ENCODE measurements at places on chromosomes 2 and 18.
A peak's percentile ranks its signal among the peaks of the same experiment; 100 is the strongest.

DNA sequence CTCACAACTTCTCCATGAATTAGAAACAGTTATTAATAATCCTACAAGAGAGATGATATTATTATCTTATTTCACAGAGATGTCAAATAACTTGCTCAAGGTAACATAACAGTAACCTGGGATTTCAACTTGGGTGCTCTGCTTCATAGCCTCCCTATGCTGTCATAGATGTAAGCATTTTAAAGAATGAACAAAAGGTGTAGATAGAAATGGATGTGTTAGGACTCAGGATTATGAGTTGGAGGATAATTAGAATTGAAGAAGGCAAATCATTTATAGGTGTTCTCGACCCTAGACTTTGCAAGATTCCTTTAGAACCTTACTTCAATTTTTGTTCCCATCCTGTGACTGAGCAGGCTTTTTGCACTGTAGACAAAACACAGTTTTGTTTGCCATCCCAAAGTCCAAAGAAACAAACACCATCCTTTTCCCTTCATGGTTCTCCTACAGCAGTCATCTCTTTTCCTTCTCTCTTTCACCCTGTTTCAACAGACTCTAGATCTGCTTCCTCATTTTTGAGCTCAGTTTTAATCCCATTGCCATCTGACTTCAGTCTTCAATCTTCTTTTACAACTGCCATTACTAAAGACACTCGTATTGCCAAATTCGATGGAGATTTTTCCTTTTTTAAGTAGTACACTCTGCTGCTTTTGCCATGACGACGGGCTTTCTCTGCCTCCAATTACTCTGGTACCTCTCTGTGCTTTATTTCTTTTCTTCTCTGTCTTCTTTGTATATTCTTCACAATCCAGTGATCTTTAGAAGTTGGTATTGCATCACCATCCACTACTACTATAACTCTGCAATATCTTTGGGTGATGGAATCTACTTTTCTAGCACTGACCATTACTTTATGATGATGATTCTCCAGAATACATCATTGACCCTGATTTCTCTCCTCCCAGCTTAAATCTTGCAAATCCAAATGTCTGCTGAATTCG is 4.5 kb downstream of the HNMT start:
- no peak for DNase-seq

- DNase-seq, result no peak
These were observed 91.2 kb downstream of the ASAP2 start for GRCh38 chr2:9297807-9298206.

DNA sequence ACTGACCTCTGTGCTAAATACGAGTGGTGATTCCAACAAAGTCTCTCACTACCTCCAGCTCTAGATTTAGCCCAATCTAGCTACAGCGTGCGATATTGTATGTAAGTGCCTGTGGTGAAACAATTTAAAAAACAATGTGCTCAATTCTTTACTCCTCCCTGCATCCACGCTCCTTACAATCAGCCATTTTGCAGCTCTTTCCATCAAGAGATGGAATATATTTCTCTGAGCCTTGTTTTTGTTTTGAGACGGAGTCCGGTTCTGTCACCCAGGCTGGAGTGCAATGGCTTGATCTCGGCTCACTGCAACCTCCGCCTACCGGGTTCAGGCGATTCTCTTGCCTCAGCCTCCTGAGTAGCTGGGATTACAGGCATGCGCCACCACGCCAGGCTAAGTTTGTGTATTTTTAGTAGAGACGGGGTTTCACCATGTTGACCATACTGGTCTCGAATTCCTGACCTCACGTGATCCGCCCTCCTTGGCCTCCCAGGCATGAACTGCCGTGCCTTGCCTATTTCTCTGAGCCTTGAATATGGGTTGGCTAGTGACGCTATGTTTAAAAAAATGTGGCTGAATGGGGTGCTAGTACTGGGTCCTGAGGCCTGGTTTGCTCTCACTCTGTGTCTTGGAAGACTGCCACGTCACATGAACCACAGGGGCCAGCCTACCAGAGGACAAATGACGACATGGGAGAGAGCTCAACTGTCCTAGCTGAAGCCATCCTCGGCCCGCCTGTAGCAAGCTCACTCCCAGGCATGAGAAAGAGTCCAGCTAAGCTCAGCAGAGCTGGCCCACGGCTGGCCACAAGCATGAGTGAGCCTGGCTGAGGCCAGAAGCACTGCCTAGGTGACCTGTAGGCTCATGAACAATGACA is 14.8 kb downstream of the WDFY1 start:
- peak; percentile 73 for DNase-seq

- DNase-seq, result no peak
These were observed 36.3 kb downstream of the PIEZO2 start for GRCh38 chr18:11113046-11113548.

- no peak for DNase-seq
These were observed 235.3 kb upstream of the TANK start for GRCh38 chr2:160924936-160925353.

- no peak for DNase-seq
These were observed 707 bp upstream of the DGUOK start for GRCh38 chr2:73925853-73926492.

- DNase-seq, result no peak
These were observed 138.8 kb downstream of the TRIB2 start for GRCh38 chr2:12855508-12855907.

GRCh38 chr2:19104503-19104902 is 253.9 kb downstream of the OSR1 start:
- no peak for DNase-seq

DNA sequence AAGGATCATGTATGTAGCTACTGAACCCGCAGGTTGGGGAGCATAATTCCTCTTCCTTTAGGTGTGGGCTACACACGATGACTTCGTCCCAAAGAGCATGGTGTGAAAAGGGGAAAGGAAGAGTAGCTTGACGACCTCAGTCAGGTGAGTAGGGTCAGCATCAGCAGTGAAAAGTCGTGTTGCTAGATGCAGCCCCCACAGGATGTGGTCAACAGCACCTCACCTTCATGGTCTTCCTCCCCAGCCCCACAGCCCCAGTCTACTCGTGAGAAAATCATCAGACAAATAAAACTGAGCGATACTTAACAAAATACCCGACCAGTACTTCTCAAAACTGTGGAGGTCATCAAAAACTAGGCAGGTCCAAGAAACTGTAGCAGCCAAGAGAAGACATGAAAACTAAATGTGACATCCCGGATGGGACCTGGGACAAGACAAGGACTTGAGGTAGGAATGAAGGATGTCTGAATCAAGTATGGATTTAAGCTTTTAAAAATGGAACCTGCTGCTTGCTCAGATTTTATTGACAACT is 77.5 kb upstream of the NFATC1 start:
- DNase-seq, result no peak

- no peak for DNase-seq
These were observed 97.1 kb upstream of the TMEM200C start for GRCh38 chr18:5992381-5992780.

DNA sequence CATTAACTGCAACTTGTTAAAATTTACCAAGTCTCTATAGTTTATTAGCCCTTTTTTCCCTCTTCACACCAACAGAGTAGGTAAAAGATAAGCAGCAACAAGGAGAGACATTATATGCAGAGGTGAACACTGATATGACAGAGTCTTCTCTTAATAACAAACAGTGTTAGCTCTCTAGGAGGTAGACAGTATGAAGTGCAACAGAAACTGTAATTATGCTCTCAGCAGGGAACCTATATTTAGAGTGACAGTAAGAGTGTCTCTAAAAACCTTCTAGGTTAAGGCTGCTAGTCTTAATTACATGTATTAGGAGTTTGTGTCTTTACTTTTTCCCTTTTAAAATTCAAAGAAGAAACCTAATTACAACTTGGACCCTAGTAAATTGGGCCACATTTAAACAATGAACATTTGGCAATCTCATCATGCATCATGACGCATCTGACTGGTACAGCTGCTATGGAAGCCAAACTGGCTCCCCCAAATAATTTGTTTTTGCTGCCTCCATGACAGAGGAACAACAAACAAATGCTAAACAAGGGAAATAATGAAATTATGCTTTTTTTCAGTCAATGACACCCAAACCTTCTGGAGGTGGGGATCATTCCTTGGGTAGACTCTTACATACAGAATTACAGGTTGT is 69.9 kb upstream of the MMADHC start:
- DNase-seq, result no peak

GRCh38 chr18:9827793-9828505 is 57.8 kb upstream of the TXNDC2 start:
- DNase-seq, result peak; percentile 94

DNA sequence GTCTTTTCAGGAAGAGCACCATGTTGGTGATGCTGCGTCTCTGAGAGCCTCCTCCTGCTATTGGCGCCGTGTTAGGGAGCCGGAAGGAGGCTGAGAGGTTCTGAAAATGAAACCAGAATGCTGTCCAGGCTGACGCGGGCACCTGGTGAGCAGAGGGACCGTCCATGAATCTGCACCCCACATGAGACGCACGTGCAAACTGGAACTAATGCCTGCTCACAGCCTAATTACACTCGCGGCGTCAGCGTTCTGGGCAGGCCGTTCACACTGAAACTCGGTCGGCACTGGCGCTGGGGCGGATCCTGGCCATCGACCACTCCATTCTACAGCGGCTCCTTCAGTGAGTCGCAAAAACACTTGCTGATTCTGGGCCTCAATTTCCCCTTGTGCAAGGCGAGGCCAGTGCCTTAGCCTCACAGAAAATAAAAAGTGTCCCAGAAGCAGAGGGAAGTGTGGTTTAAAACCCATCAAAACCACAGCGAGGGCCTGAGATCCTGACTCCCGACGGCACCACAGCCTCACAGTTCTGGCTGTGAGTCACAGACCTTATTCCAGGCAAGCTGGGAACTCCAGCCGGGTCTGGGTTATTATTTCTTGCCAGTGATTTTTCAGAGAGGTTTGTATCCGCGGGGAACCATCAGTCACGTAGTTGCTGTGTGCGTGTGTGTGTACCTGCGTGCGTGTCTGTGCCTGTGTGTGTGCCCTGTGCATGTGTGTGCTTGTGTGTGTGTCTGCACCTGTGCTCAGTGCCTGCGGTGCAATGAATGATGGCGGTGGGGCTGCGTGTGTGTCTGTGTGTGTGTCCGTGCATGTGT is 49.1 kb upstream of the CTDP1 start:
- DNase-seq, result no peak

DNA sequence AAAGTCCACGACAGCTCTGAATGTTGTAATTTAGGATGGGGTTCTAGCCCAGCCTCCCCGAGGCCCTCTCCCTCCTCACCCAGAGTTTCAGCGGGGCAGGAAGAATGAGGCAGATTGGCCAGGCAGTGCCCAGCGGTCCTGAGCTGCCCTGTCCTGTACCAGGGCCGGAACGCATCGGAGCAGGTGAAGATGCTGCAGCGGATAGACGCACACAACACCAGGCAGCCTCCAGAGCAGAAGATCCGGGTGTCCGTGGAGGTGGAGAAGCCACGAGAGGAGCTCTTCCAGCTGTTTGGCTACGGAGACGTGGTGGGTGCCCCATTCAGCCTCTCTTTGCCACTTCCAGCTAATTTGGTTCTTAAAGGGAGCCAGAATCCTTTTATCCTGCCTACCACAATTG is 10.8 kb downstream of the KHK start:
- DNase-seq, result no peak

DNA sequence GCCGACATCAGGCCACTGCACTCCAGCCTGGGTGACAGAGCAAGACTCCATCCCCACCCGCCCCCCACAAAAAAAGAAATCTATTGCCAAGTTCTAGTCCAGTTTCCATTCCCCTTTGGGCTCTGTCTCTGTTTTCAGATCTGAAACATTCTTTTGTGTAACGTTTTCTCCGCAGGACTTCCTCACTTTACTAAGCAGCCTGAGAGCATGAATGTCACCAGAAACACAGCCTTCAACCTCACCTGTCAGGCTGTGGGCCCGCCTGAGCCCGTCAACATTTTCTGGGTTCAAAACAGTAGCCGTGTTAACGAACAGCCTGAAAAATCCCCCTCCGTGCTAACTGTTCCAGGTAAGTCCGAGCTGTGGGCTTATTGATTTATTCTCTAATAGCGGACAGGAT is 48.8 kb downstream of the MERTK start:
- DNase-seq, result no peak

GRCh38 chr2:199457147-199458008 is at the start of gene SATB2:
SATB2 (minus strand) TSS chr2:199457939; CDS start chr2:199456037, 1,902 bp downstream.
- no peak for DNase-seq

- DNase-seq, result no peak
These were observed 24.8 kb downstream of the SH3BP4 start for GRCh38 chr2:234976479-234977227.

DNA sequence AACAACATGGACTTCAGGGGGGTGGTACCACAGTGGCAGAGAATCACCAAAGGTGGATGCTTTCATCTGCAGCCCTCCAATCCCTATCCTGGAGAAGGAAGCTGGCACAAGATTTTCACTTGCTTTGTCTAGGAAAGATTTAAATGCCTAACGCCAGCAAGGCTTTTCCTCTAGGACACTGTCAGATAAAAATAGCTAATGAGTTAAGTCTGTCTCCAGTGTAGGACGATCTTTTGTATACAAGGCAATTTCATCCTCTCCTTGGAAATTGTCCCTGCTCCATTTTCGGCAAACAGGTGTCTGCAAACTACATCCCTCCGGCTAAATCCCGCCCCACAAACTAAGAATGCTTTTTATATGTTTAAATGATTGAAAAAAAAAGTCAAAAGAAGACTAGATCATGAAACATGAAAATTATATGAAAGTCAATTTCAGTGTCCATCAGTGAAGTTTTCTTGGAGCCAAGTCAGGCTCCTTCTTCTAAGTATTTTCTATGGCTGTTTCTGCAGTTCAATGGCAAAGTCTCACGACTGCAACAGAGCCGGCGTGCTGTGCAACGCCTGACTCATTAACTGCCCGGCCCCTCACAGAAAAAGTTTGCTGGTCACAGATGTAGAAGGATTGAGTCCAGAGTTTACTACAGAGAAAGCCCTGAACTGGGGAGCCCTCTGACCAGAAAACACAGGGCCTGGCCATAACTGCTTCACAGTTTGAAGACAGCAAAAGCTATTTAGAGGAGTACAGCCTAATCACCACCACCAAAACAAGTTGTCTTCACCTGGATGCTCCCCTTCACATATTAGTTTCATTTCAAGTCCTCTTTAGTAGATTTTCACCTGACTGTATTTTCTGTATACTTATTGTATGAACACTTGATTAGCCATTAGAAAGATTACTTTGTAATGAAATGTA is 52.3 kb downstream of the PIEZO2 start:
- DNase-seq, result no peak

GRCh38 chr2:113894156-113894743 is 4.4 kb downstream of the ACTR3 start:
- no peak for DNase-seq

DNA sequence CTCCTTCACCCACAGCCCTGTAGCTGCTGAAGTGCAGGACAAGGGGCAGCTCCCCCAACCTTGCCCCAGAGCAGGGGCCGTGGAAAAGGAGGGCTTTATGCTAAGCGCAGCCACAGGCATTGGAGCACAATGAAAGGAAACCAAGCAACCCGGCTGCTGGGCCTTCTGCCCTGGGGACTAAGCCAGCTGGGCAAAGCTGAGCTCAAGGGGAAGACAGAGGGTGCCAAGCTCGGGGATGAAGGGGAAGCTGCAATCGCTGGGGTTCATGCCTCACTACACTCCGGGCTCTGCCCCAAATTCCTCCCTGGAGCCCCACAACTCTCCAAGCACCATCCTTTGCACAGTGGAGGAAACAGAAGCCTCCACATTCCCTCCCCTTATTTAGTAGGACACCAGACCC is 12.4 kb downstream of the SFXN5 start:
- no peak for DNase-seq
